ENCODE measurements at places on chromosomes 7 and 10.

- DNase-seq = no peak
Observed at GRCh38 chr7:71095266-71095860, 36.6 kb upstream of the GALNT17 start.

GRCh38 chr10:85026878-85027467 is 698.6 kb downstream of the CCSER2 start:
- no peak for DNase-seq

- DNase-seq = no peak
Observed at GRCh38 chr7:91435381-91436059, 171.3 kb downstream of the FZD1 start.

- DNase-seq = no peak
Observed at GRCh38 chr10:63515002-63515763, 6.0 kb upstream of the REEP3 start.

DNA sequence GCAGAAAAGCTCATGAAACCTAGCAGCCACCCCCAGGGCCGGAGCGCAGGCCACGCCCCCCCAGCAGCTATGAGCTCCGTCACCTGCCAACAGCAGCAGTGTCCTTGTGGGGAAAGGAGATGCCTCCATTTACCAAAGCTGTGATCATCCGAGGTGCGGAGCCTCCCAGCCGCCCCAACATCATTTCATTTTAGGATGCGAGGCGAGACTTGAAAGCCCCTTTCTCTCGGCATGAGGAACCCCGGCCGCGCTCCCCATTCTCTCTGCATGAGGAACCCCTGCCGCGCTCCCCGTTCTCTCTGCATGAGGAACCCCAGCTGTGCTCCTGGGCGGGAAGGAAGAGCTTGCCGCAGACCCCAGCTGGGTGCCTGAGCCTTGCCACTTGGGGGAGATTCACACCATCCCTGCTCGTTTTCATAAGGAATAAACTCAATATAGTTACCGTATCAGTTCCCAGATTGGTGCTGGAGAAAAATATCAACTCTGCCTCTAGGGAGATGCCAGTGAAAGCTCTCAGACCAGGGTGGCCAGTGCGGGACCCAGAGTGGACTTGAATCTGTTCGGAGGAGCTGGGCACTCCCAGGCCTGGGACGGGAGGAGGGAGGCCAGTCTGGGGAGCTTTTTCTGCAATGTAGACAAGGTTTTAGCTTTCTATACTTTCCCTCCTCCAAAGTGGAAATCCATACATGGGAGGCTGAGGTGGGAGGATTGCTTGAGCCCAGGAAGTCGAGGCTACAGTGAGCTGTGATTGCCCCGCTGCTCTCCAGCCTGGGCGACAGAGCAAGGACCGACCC is 35.0 kb downstream of the JAKMIP3 start:
- no peak for DNase-seq

GRCh38 chr10:14219411-14219810 is 111.3 kb downstream of the FRMD4A start:
- DNase-seq = no peak

DNA sequence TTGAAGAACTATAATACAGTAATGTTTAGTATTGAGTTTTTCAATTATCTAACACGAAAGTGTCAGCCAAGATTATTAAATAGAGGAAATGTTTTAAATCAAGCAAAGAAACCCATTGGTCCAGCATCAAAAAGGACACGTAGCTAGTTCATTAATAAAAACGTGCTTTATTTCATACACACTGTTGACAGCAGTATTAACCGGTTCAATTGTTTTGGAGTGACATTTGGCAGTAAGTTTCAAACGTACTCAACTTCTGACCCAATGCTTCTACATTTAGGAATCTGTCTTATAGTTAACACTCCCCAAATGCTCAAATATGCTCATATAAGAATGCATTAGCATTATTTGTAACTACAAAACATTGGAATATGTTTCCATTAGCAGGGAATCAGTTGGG is 41.3 kb downstream of the SLC16A12 start:
- no peak for DNase-seq

- no peak for DNase-seq
Observed at GRCh38 chr10:89346405-89347254, 18.8 kb downstream of the IFIT3 start.

GRCh38 chr7:108406222-108406890 is 49.9 kb downstream of the NRCAM start:
- no peak for DNase-seq

DNA sequence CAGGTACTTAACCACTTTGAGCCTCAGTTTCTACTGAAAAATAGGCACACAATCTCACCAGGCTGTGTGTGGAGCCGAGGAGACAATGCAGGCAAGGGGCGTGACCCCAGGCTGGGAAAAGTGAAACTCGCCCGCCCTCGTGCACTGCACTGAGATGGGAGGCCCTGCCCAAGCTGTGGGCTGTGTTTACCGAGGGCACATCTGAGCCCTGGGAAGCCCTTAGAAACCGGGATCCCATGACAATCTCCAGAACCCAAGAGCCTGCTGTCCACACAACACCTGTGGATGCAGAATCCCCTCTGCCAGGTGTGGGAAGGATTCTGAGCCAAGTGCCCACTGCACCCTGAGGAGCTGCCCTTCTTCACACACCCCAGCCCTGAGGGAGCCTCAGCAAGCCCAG is 198.3 kb downstream of the GRID1 start:
- no peak for DNase-seq

- DNase-seq = no peak
Observed at GRCh38 chr7:36116347-36117202, 36.5 kb upstream of the EEPD1 start.

DNA sequence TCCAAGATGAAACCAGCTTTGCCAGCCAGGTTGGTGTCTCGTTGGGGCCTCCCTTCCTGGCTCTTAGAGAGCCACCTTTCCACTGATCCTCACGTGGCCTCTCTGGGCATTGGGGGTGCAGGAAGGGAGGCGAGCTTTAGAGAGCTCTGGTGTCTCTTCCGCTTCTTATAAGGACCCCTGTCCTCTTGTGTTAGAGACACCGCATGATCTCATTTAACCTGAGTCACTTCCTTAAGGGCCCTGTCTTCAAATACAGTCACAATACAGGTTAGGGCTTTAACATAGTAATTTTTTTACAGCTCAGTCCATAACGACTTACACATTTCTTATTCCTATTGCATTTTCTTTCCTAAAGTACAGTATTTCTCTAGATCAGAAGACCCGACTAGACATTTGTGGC is 535.8 kb downstream of the SDK1 start:
- no peak for DNase-seq

GRCh38 chr10:46033602-46034011 is 3.2 kb upstream of the NCOA4 start:
- DNase-seq = no peak

GRCh38 chr7:156676263-156676662 is 35.7 kb downstream of the RNF32 start:
- DNase-seq = no peak

DNA sequence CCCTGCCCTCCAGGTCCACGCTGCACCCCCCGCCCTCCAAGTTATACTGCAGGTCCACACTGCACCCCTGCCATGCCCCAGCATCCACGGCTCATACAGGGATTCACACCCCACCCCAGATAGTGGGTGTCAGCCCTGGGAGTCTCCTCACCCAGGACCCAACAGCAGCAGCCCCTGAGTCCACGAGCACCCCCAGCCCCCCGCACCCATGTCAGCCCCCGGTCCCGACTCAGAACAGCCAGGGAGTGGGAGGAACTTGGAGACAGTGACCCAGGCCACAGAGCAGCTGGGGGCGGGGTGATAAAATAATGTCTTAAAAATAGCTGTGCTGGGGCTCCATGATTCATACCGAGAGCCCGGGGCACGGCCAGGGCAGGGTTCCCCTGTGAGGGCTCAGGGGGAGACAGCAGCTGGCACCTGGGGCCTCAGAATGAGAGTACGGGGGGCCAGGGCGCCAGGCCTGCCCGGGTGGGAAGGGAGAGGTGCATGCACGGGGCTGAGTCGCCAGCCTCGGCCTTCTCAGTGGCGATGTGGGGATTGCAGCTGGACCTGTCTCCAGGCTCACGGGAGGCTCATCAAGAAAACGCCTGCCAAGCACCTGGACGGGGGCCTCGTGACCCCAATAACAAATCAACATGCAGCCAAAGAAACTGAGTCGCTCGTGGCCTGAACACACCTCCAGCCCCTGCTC is 29.8 kb downstream of the ADAP1 start:
- DNase-seq = no peak

DNA sequence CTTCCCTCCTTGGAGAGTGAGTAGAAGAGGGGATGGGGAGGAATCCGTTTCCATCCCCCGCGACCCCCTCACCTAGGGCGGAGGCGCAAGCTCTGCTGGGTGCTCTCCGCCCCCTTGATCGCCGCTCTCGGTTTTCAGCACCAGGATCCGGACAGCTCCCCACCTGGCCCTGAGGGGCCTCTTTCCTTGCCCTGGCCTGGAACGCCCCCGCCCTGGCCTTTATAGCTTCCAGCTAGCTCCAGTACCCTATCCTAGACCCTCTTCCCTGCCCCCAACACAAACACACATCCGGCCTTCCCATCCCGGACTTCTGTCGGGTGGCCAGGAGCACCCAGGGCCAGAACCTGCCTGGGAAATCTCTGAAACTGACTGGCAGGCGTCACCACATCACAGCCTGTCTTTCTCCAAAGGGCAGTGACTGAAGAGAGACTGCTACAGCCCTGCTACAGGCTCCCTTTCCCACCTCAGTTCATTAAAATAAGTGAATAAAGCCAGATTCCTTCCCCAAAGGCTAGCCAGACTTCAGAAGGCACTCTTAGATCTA is 72.3 kb upstream of the LEP start:
- DNase-seq = no peak

DNA sequence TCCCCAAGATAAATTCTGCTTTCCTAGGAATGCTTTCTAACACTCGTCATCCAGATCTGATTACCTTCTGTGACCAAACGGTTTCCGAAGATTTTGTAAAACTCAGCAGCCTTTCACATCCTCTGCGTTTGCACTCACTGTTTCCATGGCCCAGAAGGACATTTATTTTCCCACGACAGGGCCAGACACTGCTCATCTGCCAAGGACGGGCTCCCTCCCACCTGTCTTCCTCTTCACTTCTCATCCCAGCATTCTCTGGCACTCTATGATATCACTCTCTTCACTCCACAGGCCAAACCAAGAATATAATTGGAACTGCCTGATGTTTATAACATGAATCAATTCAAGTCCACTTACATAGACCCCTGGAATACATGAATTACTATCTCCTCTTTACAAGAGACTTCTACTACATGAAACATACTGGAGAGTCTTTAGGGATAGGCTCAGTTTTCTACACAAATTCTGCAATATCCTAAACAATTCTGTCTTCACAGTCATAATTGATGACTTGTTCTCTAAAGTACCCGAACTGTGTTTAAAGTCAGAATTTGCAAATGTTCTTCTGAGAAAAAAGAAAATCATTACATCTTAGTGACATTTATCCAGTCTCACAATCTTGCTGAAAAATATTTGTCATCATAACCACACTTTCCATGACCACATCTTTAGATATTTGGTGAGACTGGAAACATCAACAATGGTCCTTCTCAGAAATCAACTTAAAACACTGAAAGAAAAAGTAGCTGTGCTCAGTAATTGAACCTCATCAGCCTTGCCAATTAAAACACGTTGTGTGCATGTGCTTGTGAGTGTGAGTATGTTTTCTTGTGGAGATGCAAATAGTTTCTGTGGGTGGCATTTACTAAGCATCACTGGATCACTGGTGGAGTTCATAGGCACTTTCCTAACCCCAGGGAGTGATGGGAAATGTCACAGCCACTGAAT is 79.5 kb upstream of the PRSS58 start:
- DNase-seq = no peak
